ENCODE measurements at places on chromosomes 1 and 21.

DNA sequence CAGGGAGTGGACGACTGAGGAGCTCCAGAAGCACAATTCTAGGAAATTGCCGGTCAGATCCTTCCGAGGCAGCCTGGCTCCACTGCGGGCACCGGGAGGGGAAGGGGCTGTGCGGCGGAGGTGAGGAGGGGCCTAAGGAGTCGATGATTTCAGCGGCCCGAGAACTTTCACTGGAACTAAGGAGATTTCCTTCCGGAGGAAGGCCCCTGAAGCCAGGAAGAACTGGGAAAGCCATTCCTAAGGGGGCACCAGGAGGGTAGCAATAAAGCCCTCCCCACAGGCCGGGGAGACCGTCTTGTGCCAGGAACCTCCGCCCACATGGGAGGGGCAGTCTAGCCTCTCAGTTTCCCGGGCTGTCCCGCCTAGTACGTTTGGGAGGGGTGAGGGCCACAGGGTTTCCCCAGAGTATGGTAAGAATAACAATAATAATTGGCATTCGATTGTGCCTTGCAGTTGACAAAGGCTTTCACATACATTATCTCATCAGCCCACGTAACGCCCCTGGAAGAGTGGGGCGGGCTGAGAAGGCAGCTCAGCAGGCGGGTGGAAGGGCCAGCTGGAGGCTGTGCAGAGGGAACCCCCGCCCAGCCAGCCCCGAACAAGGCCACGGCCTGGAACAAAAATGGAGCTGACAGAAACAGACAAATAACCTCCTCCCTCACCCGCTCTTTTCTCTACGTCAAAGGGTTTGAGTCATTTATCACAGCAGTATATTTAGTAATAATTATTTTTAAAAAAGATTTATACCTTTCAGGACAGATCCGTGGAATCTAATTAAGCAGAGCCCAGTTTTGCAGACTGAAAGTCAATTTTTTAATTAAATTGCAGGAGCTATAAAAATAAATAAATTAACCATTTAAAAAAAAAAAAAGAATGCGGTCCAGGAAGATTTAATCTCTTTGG lies 19.8 kb downstream of the NPR1 start:
- DNase-seq = no peak

- no peak for DNase-seq
These were observed 389.7 kb downstream of the NCAM2 start for GRCh38 chr21:21387916-21388315.

DNA sequence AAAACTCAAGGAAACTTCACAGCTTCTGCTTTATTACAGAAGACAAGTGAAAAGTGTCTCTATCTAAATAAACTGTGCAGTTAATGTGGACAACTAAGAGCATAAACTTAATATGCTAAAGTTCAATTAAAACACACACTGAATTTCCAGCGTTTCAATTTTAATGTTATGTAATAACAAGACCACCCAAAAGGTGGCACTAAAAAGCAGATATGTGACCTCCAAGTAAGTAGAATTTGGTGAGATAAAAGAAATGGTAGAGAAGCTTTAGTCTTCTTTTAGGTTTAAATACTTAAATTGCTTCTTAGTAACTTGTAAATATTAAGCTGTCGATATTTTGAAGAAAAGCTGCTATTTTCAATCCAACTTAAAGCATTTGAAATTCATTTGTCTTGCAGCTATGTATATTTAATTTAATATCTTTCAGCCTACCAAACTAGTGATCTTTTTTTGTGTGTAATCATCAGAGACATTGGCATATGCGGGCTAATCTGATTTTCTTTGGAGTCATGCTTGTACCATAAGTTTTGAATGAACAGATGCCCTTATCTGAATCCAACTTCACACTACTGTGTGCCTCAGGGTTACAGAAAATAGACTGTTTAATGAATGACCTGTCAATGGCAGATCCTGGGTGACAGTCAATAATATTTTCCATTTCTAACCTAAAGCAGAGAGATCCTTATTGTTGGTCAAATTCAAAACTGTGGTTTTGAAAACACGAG lies 36.5 kb upstream of the ADAMTS1 start:
- DNase-seq = no peak

DNA sequence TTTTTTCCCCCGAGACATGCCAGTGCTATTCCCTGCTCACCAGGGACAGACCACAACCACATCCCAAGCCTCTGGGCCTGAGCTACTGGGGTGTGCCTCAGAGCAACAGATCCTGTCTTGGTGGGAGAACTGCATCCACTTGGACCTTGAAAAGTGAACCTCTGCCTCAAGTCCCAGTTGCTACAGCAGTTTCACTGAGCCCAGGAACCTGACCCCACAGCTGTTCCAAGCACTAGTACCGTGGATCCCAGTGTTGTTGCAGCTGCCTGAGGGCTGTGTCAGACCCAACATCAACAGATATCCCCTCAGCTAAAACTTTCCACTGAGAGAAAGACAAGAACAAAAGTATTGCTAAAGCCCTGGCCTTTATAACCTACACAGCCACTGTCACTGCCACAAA lies 373.0 kb downstream of the PLPP3 start:
- DNase-seq = no peak

GRCh38 chr1:86478416-86479156 lies 9.9 kb downstream of the CLCA1 start:
- no peak for DNase-seq

DNA sequence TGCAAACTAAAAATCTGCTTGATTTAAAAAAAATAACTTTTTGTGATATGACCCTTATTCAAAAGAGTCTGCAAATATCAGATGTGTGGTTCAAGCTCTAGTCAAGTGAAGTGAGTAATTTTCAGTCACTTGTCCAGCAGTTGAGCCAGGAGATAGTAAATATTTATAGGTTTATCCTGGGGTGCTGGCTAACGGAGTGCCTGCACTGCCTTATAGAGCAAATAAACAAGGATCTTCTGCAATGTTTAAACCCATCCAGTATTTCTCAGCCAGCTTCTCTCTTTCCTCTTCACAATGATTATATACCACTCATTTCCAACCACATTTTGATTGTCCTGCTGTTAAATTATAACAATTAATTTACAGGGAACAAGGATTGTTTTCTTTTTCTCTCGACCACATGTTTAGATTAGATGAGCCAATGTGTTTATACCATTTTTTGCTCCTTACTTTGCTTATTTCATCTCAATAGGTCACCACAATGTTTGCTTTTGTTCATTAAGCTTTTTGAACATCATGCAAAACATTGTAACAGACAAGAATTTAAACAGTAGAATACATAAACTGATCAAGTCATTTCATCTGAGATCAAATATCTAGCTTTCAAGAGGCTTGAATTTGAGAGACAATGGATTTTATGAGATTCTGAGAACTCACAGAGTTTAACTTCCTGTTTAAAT lies 60.3 kb upstream of the GREM2 start:
- DNase-seq = no peak

GRCh38 chr1:5967351-5968160 lies 24.7 kb downstream of the NPHP4 start:
- DNase-seq = no peak

GRCh38 chr1:89538361-89538760 lies 13.7 kb downstream of the LRRC8B start:
- no peak for DNase-seq

DNA sequence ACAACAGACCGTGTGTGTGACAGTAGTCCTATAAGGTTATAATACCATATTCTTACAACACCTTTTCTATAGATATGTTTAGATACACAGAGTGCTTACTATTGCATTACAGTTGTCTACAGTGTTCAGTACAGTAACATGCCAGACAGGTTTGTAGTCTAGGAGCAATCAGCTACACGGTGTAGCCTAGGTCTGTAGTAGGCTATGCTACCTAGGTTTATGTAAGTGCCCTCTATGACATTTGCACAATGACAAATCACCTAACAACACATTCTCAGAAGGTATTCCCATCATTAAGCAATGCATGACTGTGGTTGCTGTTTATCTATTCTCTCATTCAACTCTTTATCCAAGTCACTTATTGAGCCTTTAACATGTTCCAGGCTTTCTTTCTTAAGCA lies 1.8 kb upstream of the WLS start:
- no peak for DNase-seq
